CD4-positive, alpha-beta T cell treated with Interleukin-6 for 4 hours (primary cell): ENCODE measurements at places on chromosomes 11 and 22.

GRCh38 chr11:118672846-118673245 lies 6.6 kb downstream of the TREH start:
- no peak for DNase-seq

DNA sequence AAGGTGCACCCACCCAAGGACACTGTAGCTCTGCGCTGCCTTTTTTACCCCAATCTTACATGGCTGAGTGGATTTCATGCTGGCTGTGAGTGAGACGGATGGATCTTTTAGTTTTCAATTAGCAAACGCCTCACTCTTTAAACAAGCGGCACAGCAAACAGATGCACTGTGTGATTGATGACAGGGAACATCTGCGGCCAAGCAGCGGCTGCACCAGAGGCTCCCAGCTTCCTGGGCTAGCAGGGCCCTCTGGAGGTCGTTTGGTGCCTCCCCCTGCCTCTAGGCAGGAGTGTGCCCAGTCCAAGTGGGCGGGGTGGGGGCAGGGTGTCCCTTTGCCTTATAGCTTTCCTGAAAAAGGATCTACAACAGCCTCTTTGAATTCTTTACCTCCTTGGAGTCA lies 2.1 kb upstream of the DRD2 start:
- no peak for DNase-seq

DNA sequence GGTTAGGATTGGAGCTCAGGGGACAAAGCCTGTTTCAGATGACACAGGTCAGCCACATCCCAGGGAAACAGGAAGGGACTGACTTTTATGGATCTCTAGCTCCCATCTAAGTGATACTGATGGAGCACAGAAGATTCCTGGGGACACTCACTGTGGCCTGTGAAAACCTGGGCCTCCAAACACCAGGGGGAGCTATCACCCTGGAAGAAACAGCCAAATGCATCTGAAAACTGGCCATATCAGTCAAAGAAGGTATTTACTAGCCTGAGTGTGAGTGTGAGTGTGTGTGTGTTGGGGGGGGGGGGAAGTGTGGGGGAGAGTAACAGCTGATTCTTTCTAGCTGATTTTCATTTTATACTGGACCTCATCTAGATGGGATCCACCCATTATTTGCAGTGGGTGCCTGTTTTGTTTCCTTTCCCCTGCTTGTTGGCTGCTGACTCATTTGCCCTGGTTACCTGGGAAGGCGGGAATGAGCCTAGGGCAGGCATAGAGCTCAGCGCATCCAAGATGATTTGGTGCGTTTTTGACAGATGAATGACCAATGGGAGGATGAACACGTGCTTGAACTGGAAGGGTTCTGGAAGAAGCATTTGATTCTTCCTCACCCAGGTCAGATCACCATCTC lies 284.0 kb downstream of the KIRREL3 start:
- DNase-seq: no peak

- DNase-seq: peak; percentile 15
Observed at GRCh38 chr11:14270690-14271542, 88.1 kb downstream of the RRAS2 start.

DNA sequence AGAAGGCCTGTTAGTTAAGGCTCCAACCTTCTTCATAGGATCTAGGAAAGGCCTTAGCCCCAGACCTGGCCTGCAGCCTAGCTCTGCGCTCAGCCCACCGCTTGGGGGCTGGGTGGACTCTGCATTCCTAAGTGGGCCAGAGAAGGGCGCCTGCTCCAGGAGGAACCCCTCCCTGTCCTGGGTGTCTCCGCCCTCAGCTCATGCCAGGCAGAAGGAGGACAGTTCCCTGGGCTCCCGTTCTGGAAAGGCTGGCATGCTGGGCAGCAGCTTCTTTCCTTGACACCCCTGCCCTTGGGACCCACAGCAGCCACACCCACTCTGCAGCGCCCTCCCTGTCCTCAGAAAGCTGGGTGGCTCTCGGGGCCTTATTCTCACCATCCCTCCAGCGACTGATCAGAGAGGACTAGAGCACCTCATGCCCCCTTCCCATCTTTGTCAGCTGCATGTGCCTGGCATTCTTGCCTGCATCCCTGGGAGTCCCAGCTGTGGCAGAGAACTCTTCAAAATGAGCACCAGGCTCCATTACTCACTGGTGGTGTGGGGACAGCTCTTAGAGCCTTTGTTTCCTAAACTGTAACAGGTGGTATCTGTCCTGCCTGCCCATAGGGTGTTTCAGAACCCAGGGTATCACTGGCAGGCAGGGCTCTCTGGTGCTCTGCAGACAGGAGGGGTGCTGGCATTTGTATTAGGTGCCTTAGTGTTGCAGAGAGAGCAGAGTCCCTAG lies 20.3 kb upstream of the MYRF start:
- no peak for DNase-seq

DNA sequence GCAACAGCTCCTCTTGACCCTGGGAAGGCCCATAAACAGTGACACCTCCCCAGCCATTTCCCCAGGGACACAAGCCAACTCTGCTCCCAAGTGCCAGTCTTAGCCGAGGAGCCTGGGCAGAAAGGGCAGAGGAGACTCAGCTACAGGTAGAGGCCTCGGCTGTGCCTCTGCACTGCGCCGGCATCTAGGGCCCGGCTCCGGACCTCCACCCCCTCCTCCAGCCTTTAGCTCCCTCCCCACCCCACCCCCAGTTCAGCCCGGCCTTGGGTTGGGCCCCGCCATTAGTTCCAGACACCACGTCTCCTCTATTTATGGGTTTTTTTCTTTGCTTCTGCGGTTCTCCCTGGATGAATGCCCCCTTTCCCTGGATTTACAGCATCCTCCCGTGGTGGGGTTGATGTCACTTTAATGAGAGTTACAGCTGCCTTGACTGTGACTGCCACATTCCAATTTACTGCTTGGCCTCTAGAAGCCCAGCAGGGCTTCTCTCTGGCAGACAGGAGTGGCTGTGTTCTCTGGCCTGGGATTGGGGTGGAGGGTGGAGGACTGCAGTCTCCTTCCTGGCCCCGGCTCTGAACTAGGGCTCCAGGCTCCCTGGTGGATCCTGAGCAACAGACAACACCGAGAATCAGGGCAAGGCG lies 13.5 kb upstream of the OAF start:
- no peak for DNase-seq

DNA sequence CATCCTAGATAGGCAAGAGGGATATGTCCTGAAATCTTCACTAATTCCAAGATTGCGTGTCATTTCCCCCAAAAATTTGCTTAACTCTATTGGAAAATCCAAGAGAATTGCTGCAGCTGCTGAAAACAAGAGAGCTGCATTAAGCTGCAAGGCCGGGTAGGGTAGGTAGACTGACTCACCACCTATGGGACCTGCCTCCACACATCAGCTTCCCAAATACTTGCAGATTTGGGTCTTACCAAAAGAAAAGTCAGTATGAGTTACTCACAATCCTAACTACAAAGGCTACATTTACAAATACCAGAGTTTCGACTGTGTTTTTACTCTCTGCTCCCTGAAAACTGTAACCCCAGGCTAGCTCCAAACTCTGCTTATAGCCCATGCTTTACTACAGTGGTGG lies 142.5 kb upstream of the TEAD1 start:
- no peak for DNase-seq

DNA sequence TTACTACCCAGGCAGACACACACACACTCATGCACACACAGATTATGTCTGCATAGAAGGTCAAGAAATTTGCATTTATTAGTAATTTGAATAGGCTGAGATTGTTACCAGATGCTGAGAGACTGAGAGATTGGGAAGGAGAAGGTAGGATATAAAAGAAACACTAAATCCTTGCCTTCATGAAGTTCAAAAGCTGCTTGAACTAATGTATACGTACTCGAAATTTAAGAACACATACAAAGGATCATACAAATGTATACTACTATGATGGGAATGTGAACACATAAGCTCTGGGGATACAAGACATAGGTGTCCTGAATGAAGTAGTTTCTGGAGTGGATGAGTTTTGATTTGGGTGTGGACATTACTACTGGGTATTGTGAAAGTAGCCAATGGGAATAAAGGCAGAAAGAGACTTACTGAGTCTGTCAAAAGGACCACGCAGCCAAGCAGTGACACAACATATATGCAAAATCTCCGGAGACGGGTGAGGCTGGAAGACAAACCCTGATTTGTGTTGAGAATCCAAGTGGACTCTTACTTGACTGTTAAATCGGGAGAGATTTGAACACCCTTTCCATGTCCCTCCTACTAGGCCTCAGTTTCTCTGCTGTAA lies 7.3 kb upstream of the PKNOX2 start:
- no peak for DNase-seq

DNA sequence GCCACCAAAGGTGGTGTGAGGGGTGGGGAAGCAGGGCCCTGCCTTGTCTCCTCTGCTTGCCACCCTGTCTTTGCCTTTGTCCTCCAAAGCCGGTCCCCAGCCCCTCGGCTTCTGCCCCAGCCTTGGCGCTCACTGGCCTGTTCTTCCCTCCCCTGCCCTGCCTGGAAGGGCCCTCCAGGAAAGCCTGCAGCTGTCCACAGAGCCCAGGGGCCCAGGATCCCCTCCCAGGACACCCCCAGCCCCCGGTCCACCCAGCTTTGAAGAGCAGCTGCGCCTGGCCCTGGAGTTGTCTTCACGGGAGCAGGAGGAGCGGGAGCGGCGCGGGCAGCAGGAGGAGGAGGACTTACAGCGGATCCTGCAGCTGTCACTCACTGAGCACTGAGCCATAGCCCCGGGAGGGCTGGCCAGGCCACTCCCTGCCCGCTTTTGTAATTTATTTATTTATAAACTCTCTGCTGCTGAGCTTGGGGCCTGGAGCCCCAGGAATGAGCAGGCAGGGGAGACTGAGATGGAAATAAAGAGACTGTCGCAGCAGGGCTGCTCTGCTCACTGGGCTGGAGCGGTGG lies 1.3 kb upstream of the SSH3 start:
- no peak for DNase-seq

DNA sequence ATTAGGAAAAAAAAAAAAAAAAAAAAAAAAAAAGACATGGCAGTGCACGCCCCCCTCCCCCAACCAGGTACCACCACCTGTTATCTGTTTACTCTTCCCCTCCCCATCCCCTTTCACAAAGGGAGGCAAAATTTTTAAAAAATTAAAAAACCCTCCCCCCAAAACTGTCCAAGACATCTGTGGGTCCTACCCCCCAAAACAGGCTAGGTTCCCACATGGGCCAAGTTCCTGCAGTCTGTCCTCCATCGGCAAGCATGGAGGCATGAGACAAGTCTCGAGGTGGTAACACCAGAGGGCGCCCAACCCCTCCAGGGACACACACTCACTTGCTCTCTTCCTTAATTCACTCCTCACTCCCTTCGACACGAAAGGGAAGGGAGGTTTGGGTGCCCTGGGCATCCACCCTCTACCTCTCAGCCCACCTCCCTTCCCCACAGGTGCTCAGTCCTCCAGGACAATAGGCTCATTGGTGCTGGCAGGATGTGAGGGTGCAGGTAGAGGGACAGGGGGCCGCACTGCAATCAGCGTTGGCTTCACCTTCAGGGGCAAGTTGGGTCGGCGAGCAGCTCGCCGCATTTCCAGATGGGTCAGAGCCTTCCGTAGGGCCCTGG lies 2.2 kb upstream of the TUT1 start:
- peak; percentile 87 for DNase-seq

DNA sequence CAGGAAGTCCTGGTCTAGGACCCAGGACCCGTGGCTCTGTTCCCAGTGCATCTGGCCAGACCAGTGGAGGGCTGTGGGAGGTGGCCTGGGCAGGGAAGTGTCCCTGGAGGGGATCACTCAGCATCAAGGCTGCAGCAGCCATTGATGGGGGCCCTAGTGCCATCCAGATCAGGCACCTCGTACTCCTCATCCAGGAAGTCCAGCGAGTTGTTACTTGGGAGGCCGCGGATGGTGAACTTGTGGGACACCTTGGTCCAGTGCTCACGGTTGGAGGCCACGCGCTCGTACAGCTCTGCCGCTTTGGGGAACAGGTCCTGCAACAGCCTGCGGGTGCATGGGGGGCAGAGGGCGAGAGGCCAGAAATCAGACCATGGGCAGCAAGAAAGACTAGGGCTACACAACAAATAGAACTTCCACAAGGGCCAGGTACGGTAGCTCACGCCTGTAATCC lies 96.9 kb downstream of the PDE2A start:
- DNase-seq: no peak

DNA sequence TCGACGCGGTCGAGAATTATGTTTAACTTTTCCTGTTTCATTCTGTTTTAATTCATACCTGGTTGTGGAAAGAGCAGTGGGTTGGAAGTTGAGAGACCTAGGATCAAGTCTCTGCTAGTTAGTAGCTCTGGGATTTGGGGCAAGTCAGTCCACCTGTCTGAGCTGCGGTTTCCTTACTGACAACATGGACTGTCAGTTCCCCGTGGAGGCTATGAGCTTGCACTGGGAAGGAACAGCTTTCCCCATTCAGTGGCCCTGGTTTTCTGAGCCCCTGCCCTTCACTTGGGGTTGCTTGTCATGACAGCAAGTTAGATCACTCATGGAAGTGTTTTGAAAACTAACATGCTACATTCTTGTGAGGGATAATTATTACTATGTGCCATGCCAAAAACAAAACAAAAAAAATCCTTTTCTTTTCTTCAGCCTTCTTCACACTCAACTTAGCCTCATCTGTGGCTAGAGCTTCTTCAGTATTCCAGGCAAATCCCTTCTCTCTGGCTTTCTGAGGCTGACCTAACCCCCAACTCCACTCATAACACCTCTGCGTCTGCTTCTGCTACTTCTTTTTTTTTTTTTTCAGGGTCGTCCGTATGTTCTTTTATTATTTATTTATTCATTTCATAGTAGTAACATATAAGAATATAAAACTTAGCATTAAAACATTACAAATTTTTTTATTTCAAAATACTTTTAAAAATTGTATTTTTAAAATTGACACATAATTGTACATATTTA lies 43.0 kb upstream of the ZBED5 start:
- no peak for DNase-seq

DNA sequence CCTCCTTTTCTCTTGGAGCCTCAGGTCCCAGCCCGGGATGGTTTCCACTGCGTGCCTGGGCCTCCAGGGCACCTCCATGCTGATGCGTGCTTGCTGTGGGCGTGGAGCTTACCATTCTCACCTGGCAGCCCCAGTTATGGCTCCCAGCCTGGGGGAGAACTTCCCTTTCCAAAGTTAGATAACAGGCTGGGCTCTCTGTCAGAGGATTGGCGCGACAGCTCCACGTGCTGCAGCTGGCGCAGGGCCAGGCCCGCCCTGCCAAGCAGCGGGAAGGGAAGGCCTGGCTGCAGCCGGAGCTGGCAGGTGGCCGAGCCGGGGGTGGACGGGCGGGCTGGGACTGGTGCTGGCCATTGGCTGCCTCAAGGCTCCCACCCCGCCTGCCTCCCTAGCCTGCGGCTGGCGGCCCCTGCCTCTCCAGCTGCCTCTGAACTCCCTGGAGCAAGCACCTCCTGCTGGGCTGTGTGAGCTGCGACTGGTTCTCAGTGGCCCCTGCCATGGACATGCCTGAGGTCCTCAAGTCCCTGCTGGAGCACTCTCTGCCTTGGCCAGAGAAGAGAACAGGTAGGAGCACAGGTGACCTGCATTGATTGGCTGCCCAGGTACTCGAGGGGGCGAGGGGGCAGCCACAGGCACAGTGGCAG lies 14.6 kb upstream of the TEF start:
- DNase-seq: peak; percentile 23

GRCh38 chr11:58577555-58578135 lies 1.2 kb upstream of the ZFP91 start:
- peak; percentile 80 for DNase-seq

GRCh38 chr11:101034076-101034475 lies 95.5 kb downstream of the PGR start:
- DNase-seq: no peak

- no peak for DNase-seq
Observed at GRCh38 chr11:69667619-69668604, 7.2 kb downstream of the LTO1 start.

- no peak for DNase-seq
Observed at GRCh38 chr11:116601814-116602636, 170.8 kb downstream of the BUD13 start.
